Stimulated activated CD8-positive, alpha-beta memory T cell treated with anti-CD3 and anti-CD28 coated beads, Interleukin-4, amount 100 ng/mL, for 4 hours (primary cell): ENCODE measurements at places on chromosomes 7 and 10.

DNA sequence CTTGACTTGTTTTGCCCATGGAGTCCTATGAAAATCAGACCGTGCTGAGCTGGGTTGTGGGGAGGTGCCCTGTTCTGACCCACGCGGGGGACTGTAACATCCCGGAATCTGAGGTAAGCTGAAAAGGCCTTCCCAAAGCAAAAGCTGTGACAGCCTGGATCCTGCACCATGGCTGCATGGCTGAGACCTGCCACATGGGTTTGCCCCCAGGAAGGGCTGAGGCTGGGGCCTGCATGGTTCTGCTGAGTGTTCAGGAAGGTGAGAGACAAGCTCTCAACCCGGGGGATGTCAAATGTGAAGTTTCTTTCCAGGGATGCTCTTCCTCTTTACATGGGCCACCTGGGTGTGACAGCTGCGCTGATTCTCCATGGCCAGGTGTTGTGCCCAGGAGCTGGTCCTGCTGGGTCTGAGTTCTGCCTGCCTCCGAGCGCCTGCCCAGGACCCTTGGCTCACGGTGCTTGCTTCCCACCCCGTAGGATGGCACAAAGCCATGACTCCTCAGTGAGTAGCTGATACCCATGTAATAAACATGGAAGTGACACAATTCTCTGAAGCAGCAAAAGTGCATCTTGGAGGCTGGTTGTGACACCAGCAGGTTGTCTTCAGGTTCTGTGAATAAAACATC lies 58.3 kb downstream of the VIPR2 start:
- no peak for DNase-seq

DNA sequence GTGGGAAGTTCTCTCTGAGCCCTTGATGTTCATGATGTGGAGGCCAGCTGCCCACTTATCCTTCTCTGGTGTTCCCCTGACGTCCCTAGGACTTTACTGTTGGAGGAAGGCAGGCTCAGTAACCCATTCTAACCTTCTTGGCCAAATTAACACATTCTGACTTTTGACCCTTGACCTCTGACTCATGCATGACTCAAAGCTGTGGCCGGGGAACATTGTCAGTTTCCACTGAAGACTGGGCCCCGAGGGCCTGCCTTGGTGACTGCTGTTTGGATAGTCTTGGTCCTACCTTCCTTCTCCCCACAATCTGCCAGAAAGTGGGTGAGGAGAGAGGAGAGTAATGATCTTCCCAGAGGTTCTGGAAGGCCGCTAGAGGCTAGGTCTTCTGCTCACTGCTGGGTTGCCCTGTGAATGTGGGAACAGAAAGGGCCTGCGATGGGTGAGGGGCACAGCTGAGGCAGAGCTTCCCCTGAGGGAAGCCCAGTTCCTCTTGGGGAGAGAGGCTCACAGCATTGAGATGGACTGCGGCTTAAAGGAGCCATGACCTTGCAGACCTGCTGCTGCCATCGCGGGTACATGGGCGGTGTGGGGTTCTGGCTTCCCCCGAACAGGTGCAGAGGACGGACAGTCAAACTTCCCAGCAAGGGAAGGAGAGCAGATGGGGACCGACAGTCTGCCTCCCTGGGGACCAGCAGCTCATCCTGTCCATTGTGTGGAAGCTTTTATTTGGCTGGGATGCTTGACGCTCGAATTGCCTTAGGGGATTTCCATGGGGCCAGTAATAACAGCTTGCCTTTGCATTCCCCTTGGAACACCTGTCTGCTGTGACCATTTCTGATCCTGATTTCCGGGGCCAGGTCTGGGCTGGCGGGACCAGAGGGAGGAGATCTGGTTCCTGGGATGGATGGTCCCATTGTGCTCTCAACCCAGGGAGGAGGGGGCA lies 43.8 kb downstream of the ADAMTS14 start:
- no peak for DNase-seq

DNA sequence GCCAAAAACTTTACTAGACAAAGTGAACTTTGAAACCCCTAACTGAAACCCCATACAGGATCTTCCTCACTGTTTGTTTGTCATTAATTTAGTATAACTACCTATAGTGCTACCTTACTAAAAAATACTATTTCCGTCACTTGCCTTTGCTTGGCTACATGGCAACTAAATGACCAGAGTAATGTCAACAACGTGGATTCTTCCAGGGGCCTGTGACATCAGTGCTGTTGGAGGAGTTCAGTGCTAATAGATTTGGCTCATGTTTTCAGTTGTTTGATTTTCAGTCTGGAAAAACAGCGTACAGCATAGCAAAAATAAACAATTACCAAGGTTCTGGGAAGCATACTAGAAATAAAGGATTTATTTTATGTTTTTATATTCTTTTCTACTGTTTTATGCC lies 3.0 kb upstream of the ASB15 start:
- DNase-seq = no peak

DNA sequence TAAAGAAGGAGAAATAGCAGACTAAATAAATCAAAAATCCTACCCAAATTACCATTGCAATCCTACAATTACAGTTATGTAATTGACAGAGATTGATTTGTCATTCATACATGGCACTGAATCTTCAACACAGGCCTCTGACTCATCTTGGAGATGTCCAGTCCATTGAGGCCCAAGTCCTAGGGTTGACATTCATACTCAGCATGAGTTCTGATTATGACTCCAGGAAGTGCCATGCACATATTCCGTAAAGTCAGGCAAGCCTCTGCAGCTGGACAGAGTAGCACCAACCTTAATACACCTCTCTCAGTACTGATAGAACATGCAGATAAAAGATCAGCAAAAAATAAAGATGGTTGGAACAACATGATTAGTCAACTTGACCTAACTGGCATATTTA lies 353.7 kb upstream of the NFE2L3 start:
- no peak for DNase-seq

DNA sequence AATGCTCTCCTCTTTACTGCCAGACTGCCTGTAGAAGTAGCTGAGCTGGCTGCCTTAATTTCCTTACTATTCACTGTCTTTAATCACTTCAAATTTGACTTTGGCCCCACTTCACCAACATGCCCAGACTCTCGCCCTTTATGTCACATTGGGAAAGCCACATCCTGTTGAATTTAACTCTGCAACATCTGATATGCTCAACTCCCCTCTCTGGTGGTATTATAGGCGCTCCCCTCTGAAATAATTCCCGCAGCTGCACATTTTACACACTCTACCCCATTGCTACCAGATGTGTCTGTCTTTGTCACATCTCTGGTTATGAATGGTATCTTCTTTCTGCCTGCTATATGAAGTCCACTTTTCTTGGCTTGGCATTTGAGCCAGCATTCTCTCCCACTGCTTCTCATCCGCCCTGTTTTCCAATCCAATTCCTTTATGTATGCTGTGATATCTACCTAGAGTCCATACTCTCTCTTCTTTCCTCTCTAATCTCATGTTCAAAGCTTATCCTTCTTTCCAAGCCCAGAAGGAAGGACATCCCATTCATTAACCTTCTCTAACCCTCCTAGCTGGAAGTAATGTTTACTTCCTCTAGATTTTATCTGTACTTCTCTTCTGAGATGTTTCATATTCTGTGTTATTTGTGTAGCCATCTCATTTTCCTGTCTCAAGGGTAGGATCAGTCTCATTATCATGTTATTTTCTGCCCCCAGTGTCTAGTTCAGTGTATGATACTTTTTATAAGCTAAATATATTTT lies 134.5 kb downstream of the ST7 start:
- DNase-seq = no peak

DNA sequence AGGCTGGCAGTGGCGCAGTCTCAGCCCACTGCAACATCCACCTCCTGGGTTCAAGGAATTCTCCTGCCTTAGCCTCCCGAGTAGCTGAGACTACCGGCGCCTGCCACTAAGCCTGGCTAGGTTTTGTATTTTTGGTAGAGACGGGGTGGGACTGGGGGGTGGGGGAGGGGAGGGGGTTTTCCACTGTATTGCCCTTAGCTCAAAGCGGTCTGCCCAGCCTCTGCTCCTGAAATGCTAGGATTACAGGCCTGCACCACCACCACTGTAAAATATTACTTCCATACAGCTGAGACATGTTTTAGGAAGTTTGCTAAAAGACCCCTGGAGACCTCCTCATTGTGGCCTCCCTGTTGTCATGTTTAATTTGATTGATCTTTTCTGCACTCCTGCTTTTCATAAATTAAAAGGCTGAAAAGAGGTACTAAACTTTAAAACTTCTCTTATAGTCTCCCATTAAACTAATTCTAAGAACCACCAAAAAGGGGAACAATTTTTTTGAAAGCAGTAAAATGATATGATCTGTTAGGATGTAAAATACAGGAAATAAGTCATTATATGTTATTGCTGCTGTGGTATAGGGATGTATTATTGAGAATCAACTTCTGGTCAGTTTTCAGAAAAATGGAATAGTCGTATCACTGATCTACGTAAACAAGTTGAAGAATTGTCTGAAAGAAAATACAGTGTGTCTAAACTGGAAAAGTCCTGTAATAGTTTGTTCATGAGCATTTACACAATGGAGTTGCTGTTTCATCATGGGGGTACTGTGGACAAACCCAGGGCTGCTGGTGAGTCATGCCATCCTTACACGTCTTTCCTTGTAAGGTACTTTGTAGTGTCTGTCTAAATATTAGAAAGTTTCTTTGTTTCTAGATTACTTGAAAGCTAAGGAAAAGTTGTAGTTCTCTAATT lies 72.9 kb upstream of the TMEM248 start:
- DNase-seq = no peak

DNA sequence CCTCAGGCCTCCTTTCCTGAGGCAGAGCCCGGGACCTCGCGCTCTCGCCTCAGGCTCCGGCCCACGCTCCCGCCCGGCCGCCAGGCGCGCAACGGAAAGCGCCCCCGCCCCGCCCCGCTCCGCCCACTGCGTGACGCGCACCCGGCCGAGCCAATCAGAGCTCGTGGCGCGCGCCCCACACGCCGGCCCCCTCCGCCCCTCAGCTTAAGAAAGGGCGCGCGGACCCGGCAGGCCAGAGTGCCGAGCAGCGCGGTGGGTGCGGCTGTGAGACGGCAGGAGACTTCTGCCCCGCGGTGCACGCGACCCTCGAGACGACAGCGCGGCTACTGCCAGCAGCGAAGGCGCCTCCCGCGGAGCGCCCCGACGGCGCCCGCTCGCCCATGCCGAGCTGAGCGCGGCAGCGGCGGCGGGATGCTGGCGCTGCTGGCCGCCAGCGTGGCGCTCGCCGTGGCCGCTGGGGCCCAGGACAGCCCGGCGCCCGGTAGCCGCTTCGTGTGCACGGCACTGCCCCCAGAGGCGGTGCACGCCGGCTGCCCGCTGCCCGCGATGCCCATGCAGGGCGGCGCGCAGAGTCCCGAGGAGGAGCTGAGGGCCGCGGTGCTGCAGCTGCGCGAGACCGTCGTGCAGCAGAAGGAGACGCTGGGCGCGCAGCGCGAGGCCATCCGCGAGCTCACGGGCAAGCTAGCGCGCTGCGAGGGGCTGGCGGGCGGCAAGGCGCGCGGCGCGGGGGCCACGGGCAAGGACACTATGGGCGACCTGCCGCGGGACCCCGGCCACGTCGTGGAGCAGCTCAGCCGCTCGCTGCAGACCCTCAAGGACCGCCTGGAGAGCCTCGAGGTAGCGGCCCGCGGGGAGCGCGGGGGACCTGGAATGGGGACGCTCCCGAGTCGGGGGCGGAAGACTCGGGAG lies at the start of gene NPTX2:
NPTX2 (plus strand) TSS at position 235 of the 909 bp plus-strand sequence; CDS start at position 412, 177 bp downstream.
- no peak for DNase-seq

DNA sequence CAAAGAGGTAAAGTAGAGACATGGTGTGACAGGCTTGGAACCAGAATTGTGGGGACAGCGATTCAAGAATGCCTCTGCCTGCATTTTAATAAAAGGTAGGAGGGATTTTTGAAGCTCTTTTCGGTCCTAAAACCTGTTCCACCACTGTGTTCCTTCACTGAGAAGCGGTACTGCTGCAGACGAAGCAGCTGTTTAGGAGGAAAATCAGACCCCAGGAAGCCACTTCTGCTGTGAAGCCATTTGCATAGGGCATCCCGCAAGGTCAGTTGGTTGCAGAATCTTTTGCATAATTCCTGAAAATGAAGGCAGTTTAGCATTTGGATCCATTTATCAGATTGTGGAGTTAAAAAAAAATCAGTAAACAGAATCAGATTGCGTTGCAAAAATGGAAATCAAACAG lies 183.3 kb upstream of the PRKCQ start:
- DNase-seq = no peak

GRCh38 chr7:64515330-64515729 lies 47.5 kb downstream of the ZNF680 start:
- no peak for DNase-seq

- DNase-seq = no peak
These were observed 251.2 kb upstream of the FZD1 start for GRCh38 chr7:91013078-91013477.

GRCh38 chr7:82175319-82175718 lies 268.3 kb downstream of the CACNA2D1 start:
- no peak for DNase-seq
